NCI-H345 (cell line): ENCODE measurements at places on chromosomes 4 and X.

GRCh38 chr4:40530961-40531635, 98.6 kb downstream of the RBM47 start:
- no peak for DNase-seq

DNA sequence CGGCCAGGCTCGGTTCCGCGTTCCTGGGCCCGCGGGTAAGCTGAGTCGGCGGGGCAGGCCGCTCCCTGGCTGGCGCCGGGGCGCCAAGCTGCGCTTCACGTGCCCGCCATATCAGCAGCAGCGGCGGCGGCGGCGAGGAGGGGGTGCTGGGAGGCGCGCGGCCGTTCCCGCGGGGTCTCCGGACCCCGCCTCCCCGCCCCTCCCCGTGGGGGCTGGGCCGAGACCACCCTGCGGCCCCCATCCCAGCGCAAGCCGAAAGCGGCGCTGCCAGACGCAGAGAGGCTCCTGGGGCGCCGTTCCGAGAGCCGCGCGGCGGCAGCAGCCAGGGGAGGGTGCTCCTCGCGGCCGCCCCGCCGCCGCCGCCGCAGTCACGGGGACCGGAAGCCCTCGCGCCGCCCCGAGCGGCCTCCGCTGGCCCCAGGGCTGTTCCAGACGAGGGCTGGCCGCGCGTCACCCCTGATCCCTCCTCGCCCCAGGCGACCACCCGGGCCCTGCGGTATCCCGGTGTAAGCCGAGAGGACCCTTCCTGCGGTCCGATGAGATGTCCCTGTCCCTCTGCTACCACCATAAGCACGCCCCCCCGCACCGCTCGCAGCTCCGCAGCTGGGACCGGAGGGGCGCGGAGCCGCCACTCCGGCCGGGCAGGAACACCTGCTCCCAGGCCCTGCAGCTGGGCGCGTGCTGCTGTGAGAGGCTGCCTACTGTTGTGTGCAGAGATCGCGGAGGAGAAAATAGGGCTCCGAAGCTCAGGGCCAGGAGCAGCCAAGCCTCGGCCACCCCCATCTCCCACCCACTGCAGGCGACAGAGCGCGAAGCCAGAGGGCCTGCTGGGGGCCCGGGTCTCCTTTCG, 7.5 kb upstream of the BCOR start:
- DNase-seq, result peak; percentile 19

- no peak for DNase-seq
These were observed 65.9 kb downstream of the NAT8L start for GRCh38 chr4:2125023-2125422.

- DNase-seq, result no peak
These were observed 53.0 kb downstream of the AMELX start for GRCh38 chrX:11346121-11346682.

GRCh38 chr4:110480031-110480549, 4.1 kb downstream of the ENPEP start:
- DNase-seq, result no peak

DNA sequence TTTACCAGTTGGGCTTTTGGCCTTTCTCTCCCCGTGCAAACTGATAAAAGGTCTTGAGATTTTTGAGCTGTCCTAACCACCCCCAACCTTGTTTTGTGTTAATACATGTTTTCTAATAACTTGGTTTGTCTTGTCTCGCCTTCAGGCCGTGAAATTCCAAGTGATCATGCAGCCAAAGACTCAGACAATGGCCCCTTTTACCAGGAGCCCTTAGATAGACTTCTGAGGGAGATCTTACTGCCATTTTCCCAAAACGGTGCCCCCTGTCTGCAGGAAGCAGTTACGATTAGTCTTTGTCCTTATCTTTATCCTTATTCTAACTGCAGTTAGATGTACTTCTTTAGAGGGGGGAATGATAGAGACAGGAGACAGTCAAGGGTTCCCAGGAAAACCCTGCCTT, 245.3 kb upstream of the HDX start:
- DNase-seq, result no peak

GRCh38 chr4:186946136-186946535, 222.5 kb upstream of the FAT1 start:
- DNase-seq, result no peak

DNA sequence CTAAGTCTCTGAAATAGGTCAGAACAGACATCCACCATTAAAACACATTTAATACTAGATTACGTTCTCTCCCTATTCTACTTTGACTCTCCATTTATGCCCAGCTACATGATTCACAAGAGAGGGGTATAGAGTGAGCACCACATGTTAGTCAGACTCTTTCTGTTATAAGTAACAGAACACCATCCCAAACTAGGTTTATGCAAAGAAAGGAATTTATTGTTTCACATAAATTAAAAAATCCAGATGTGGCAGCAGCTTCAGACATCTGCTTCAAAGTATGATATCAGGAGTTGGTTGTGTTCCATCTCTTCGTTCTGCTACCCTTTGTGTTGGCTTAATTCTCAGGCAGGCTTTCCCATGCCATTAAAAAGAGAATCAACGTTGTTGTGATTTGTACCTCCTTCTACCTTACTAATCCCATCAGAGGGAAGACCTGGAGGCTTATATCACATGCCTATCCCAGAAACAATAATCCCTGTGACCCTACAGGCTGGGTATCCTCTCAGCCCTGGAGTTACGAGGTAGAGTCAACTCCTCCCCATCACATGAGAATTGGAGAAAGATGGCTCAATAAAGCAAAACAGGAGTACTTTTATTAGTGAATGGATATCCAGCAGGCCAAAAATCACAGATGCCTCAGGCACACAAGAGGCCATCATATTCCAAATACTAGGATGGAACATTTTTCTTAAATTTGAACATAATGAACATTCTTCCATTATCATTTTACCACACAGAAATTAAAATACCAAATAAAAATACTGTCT, 163.2 kb downstream of the SLC7A11 start:
- DNase-seq, result no peak

- no peak for DNase-seq
These were observed 128.9 kb upstream of the TRPC5 start for GRCh38 chrX:112211459-112211858.

DNA sequence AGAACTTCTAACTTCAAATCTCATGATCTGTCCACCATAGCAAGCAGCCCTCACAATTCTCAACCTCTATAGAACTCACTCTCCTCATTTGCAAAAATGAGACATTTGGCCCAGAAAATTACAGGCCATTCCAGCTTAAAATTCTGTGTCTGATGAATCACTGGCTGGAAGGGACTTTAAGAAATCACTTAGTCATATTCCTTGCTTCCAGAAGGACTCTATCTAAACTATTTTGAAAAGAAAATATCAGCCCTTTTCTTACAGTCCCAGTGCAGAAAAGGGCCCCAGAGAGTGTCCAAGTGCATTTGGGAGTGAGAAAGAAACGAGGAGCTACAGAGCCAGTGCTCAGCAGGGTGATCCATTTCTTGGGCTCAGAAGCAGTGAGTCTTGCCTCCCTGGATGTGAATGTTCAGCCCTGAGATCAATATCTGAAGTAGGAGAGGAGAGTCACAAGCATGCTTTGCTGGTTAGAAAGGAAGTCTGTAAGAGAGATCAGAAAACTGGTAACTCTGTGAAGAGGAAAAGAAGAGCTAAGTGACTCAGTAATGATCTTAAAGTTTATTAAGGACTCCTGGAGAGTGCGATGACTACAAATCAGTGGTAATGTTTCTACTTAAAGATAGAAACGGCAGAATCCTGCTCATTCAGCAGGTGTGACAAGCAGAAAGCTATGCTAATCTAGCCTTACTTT, 139.8 kb downstream of the PALLD start:
- DNase-seq, result no peak

GRCh38 chr4:128596115-128596514, 213.4 kb upstream of the JADE1 start:
- DNase-seq, result no peak

- no peak for DNase-seq
These were observed 32.0 kb downstream of the SPARCL1 start for GRCh38 chr4:87497159-87497558.

- no peak for DNase-seq
These were observed 30.5 kb upstream of the LIMCH1 start for GRCh38 chr4:41507291-41507947.

DNA sequence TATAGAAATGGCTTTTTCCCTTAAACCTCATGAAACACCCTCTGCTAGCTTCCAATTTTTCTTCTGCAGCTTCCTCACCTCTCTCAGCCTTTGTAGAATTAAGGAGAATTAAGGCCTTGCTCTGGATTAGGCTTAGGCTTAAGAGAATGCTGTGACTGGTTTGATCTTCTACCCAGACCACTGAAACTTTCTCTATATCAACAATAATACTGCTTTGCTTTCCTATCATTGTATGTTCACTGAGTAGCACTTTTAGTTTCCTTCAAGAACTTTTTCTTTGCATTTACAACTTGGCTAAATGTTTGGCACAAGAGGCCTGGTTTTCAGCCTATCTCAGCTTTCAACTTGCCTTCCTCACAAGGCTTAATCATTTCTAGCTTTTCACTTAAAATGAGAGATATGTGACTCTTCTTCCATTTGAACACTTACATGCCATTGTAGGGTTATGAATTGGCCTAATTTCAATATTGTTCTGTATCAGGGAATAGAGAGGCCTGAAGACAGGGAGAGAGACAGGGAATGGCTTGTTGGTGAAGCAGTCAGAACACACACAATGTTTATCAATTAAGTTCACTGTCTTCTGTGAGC, 28.2 kb downstream of the TMEM154 start:
- DNase-seq, result no peak

GRCh38 chrX:40853004-40853815, 117.9 kb upstream of the MED14 start:
- DNase-seq, result no peak

GRCh38 chr4:173509036-173510001, 20.7 kb downstream of the HAND2 start:
- no peak for DNase-seq

- DNase-seq, result no peak
These were observed 15.5 kb downstream of the NAT8L start for GRCh38 chr4:2074588-2074987.

- DNase-seq, result no peak
These were observed 1.5 kb downstream of the RBPJ start for GRCh38 chr4:26322346-26322745.

DNA sequence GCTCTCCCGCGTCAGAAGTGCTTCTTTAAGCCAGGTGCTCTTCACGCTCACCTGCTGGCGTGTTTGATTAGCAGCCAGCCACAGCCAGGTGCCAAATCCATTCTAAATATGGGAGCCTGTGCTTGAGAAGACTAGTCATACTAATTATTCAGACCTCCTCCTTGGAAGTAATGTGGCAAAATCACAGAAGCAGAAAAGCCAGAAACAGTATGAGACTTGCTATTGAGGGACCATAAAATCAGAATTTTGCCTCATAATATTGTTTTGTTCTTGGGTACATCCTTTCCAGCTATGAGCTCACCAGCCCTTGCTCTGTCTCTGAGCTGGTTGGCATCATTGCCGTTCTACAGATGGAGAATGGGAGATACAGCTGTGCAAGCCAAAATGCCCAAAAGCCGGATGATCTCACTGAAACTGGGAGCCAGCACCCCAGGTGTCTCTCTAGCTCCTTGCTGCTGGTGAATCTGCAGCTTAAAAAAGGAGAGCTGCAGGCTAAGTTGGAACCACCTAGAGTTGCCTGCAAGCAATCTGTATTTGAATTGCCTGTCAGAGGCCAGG, 205.4 kb downstream of the SHROOM3 start:
- DNase-seq, result peak; percentile 89

DNA sequence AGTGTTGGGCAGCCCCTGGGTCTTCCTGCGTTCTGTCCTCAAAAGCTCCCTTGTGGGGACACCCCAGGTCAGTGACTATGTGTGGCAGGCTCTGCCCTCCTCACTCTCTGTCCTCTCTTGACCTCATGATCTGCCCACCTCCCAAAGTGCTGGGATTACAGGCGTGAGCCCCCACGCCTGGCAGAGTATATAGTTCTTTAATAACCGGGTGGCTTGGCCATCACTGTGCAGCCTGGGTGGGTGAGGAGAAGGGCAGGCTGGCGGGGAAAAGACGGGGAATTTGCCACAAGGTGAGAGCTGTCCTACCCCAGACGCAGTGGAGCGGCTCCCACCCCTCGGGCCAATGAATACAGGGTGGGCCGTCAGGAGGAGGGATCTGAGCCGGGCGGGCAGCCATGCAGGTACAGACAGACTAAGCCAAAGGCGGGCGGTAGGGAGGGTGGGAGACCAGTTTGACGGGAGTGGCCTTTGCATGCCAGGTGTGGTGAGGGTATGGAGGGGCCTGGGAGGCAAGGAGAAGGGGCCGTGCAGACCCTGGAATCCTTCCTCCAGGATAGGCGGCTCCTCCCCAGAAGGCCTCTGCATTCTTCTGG, 2.5 kb downstream of the SH3BP2 start:
- DNase-seq, result no peak

GRCh38 chr4:173468314-173468713, 61.7 kb downstream of the HAND2 start:
- DNase-seq, result no peak

GRCh38 chr4:107194005-107194404, 157.9 kb upstream of the DKK2 start:
- DNase-seq, result no peak

GRCh38 chrX:101676571-101676970, 16.9 kb upstream of the ARMCX2 start:
- DNase-seq, result no peak

- DNase-seq, result no peak
These were observed 227.7 kb upstream of the TTC29 start for GRCh38 chr4:147173322-147173721.

DNA sequence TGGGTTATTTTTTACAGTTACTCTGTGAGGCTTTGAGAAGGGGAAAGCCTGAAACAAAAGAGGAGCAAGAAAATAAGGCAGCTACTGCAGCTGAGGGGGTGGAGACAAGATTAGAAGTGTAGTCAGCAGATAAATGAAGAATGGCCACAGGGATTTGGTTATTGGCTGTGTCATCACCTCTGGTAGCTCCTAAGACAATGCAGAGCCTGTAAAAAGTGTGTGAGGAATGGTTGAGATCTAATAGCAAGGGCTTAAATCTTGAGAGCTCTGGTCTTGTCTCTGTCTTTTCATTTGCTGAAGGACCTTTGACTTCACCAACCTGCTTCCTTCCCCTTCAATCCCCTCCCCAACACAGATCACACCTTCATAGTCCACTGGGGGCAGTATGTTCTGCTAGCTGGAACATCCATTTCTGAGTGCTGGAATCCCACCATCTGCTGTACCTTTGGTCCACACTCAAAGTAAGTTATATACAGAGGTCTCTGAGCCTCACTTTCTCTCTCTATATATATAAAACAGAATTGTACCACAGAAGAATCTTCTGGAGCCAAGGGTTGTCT, 213.7 kb upstream of the ZIC3 start:
- DNase-seq, result no peak

- no peak for DNase-seq
These were observed 53.9 kb downstream of the NBDY start for GRCh38 chrX:56782791-56783449.

GRCh38 chr4:180610324-180610723, 1632.9 kb upstream of the TENM3 start:
- no peak for DNase-seq
